ENCODE measurements at places on chromosomes 3 and 15.
A peak's percentile ranks its signal among the peaks of the same experiment; 100 is the strongest.

GRCh38 chr3:134892761-134893160, 97.7 kb downstream of the EPHB1 start:
- DNase-seq = no peak

GRCh38 chr3:171817074-171817800, 7.0 kb upstream of the PLD1 start:
- no peak for DNase-seq

GRCh38 chr3:37770938-37771918, 90.5 kb upstream of the CTDSPL start:
- DNase-seq = no peak

- DNase-seq = no peak
Measured at GRCh38 chr3:195146131-195146530, 124.8 kb downstream of the XXYLT1 start.

GRCh38 chr3:135965506-135966270, at the start of gene PPP2R3A:
Gene PPP2R3A, plus strand, starts transcription at chr3:135965728. Its CDS starts 35,771 bp downstream, at chr3:136001499.
- no peak for DNase-seq

- DNase-seq = peak; percentile 36
Measured at GRCh38 chr3:3589715-3590130, 209.5 kb upstream of the LRRN1 start.

DNA sequence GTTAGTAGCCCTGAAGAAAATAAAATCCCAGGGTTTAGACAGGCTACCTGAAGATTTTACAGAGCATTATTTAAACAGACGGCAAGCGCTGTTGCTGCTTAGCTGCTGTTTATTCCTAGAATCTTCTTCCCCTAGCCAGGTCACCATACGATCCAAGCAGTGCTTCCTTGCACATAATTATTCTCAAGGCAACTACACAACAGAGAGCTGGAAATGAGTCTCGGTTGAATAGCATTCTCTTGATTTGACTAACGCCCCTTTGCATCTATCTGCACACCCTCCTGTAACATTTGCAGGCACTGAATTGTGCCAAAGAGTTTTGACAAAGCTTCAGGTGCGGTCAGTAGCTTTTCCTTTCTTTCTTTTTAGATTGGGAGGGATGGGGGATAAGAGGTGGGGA, 564.4 kb downstream of the TBL1XR1 start:
- DNase-seq = no peak

- no peak for DNase-seq
Measured at GRCh38 chr3:13110678-13111116, 37.5 kb upstream of the IQSEC1 start.

- no peak for DNase-seq
Measured at GRCh38 chr3:79341961-79342360, 425.8 kb downstream of the ROBO1 start.

DNA sequence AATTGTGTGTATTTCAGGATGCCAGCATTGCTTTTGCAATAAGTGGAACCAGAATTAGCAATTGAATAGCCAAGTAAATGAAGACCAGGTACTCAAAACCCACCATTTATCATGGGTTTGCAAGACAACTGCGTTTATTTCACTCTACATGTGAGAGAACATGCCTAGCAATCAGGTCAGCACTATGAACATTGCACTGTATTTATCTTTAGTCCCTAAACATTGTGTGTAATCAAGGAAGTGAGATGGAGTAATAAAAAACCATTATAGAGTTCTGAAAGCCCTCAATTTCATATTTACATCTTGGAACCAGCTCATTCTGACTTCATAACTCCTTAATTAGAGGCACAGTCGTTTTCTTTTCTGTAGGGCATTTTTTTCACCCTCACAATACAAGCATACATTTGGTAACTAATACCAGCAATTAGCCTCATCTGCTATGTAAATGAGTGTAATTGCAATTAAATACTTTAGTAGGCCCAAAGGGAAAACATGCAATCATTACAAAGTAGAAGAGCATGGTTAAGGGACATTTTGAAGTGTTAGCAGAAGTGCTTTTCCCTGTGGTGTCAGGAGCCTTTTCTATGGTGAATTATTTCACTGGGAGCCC, 153.1 kb upstream of the DPH6 start:
- DNase-seq = no peak

- no peak for DNase-seq
Measured at GRCh38 chr3:50562861-50563260, 4.7 kb downstream of the C3orf18 start.

GRCh38 chr3:153277029-153277428, 115.0 kb downstream of the RAP2B start:
- no peak for DNase-seq

DNA sequence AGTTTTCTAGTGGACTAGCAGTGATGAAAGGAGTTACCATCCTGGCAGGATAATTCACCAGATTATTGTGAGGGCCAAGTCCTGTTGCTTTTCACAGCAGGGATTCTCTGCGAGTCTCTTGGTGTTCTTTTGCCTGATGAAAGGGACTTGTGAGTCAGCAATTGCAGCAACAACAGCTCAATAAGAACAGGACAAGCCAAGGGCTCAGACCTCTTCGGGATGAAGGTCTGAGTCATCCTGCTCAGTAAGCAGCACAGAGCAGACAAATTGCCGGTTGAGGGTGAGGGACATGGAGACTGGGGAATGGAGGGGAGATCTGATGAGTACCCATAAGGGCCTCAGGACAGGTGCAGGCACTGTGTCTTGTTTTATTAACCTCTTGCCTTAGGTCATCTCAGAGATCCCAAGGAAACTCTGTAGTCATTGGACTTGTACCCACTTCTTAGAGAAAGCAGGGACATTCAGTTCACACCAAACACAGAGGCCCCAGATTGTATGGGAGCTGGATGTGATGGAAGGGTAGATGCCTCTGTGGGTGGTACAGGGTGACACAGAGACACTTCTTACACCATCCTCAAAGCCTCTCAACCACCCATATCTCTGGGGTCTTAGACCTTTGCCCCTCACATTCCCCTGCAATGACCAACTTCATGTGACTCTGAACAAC, 173.8 kb upstream of the TLE3 start:
- peak; percentile 31 for DNase-seq

- DNase-seq = no peak
Measured at GRCh38 chr3:158105710-158106253, 438 bp downstream of the SHOX2 start.

DNA sequence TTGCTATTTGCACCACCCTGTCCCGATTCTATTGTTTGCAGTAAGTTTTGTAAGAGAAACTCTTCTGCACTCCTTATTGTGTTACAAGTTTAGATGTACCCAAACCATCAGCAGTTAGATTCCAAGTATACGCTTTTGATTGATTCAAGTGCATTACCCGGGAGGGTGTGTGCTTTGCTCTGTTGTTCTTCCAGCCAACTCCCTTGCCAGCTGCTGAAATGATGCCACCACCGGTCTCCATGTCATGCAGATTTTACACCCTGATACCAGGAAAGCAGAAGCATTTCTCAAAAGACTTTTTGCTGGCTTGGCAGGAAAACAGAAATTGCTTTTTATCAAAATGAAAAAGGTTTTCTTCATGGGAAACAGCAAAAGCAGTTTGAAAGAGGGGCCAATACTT, 1006.6 kb upstream of the CFAP20DC start:
- no peak for DNase-seq
